ENCODE measurements at places on chromosomes 11 and 22.

GRCh38 chr11:22822203-22822602, 7.4 kb downstream of the SVIP start:
- no peak for DNase-seq

- peak; percentile 58 for DNase-seq
These were observed 115.1 kb upstream of the RASSF10 start for GRCh38 chr11:12893787-12894672.

- no peak for DNase-seq
These were observed 20.0 kb downstream of the PRRG4 start for GRCh38 chr11:32849761-32850160.

DNA sequence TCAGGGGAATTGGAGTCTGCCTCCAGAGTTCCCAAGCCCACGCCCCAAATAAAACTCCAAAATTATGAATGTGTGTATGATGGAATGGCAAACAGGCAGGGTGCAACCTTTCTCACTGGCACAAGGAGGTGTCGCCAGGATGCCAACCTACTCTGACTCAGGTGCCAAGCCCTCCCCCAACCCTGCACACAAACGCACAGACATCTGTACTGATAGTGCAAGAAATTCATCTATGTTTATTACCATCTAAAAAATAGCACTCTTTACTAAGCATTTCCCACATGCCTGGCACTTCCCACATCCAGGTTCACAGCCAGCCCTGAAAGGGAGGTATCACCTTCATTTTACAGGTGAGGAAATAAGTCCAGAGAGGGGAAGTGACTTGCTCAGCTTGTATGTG, 1.2 kb downstream of the PLA2G3 start:
- DNase-seq = no peak

DNA sequence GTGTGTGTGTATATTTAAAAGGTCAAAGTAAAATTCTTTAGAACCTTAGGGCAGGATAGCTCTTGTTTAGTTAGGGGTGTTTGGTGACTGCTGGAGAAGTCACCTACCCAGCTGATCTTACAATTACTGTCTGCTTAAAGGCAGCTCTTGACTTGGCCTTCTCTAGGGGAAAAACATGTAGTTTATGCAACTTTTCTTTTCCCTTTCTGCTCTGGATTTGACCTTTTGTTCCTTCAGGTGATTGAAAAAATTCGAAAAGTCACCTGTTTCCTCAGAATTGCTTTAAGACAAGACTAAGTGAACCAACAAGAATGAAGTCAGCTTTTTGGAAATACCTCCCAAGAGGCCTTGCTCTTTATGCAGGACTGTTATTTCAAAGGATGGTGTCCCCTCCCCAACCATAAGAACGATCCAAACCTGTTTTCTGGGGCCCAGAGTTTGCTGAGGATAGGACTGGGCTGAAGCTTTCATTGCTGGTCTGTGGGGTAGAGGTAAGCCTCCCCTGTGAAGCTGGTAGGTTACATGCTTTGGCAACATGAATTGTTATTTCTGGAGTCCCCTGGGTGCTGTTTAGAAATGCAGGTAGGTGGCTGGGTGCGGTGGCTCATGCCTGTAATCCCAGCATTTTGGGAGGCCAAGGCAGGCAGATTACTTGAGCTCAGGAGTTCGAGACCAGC, 111.2 kb downstream of the PTPRJ start:
- DNase-seq = no peak

- DNase-seq = no peak
These were observed 67.9 kb downstream of the PIWIL4 start for GRCh38 chr11:94635072-94635471.

DNA sequence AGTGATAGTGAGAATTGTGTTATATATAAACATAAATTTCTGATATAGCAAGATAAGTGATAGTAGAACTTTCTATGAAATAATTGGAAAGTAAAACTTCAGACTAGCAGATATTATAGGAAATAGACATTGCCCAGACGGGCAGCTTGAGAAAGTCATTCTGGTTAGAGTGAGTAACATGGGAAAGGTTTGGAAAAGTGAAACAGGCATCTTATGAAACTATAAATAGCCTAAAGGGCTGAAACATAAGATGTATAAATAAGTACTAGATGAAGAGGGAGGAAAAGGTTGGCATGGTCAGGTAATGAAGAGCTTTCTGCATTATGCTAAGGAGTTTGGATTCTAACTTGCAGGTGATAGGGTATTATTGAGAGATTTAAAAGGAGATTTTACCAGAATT, 101.3 kb downstream of the DYNC2H1 start:
- DNase-seq = no peak
